ENCODE measurements at places on chromosomes 12 and 14.

- DNase-seq = peak; percentile 48
Observed at GRCh38 chr12:100688451-100688864, 106.1 kb upstream of the ANO4 start.

DNA sequence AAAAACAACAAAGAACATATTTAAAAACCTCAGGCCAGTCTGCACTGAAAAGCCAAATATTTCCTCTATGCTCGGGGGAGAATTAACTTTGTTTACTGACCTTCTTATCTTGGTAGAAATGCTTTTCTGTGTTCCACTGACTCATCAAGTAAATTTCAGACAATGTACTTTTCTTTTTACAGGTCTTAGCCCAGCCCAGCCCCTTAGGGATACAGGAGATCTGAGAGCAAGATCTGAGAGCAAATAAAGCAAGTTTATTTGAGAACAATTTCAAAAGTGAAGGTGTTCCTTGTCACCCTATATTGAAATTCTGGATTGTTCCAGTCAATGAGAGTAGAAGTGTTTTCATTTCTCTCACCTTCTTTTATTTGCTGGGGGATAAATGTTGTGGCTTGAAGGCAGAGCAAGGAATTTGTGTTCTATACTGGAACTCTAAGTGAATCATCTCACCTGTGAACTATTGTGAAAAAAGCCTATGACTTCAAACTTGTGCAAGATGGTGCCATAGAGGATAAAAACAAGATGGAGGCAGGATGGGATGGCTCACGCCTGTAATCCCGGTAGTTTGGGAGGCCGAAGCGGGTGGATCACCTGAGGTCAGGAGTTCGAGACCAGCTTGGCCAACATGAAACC, 7.9 kb upstream of the GPRC5A start:
- DNase-seq = peak; percentile 93

DNA sequence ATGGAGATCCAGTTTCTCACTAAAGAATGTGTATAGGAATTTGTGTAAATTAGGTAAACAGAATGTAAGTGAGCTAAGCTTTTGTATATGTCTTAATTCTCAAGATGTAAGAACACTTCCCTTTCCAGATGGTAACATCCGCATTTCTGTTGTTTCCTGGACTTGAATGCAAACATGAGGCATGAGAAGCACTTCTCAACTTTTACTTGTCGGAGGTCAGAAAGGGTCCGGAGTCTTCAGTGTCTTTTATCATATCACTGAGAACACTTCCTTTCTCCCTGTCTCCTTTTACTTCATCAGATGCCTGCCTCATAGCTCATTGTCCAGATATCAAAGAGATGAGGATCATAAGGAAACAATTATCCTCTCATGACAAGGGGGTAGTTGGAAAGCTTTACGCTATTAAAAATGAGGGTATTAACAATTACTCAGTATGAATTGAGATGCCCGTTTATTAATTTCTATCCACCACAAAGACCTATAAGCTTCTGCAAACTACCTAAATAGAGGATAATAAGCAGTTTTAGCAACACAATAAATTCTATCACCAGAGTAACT, 214.1 kb upstream of the FLRT2 start:
- no peak for DNase-seq

DNA sequence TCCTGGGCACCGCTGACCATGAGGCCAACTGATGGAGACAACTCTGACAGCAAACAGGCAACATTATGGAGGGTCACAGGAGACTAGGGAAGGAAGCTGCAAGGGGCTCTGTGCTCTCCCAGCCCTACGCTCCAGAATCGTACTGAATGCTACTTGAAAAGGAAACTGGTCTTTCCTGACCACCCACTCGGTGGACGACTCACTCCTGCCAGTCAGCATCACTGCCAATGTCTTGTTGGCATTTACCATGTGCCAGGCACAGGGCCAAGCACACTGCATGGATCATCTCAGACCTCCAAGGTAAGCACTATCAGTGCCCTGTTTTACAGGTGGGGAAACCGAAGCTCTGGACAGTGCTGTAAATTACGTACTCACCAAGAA, 38.0 kb downstream of the CCDC85C start:
- peak; percentile 34 for DNase-seq

GRCh38 chr14:71536015-71536740, 396.1 kb upstream of the RGS6 start:
- DNase-seq = peak; percentile 9

- DNase-seq = peak; percentile 4
Observed at GRCh38 chr12:2797721-2798418, 3.1 kb downstream of the FKBP4 start.

DNA sequence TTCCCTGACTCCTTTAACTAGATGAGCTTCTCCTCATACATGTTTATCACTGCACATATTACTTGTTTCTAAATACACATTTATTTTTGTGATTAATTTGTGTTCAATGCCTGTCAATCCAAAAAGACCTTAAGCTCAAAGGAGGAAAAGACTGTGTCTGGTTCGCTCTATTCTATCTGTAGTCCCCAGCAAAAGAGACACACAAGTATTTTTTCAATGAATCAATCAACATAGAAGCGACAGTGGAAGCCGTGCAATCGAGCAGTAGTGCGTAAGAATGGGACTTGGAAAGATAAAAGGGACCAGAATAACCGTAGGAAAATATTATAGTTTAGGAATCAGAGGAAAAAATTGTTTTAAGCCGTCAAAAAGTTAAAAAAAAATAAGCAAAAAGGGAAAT, 951 bp downstream of the WDHD1 start:
- no peak for DNase-seq

- no peak for DNase-seq
Observed at GRCh38 chr12:24233519-24234246, 284.2 kb upstream of the SOX5 start.

GRCh38 chr12:93853698-93854478, 176.7 kb downstream of the CRADD start:
- DNase-seq = no peak

DNA sequence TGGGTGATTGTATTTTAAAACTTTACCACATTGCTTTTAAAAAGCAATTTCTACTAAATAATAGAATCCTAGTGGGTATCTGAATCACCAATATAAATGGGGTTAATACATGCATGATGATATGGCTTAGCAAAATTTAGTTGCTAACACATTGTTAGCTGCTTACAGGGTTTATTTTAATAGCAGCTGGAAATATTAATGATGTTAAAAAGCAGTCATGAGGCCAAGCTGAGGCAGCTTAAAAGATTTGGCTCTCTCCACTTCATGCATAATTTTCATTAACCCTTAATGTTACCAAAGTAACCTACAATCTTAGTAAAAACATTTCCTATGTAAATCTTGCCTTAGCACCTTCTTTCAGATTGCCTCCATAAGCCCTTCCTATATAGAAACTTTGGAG, 49.2 kb upstream of the CNOT2 start:
- DNase-seq = no peak

GRCh38 chr12:121519227-121519626, 61.6 kb downstream of the KDM2B start:
- DNase-seq = no peak

GRCh38 chr12:45343269-45344051, 127.6 kb downstream of the ANO6 start:
- DNase-seq = peak; percentile 80

- no peak for DNase-seq
Observed at GRCh38 chr12:69106482-69107118, 132.8 kb upstream of the CPSF6 start.

DNA sequence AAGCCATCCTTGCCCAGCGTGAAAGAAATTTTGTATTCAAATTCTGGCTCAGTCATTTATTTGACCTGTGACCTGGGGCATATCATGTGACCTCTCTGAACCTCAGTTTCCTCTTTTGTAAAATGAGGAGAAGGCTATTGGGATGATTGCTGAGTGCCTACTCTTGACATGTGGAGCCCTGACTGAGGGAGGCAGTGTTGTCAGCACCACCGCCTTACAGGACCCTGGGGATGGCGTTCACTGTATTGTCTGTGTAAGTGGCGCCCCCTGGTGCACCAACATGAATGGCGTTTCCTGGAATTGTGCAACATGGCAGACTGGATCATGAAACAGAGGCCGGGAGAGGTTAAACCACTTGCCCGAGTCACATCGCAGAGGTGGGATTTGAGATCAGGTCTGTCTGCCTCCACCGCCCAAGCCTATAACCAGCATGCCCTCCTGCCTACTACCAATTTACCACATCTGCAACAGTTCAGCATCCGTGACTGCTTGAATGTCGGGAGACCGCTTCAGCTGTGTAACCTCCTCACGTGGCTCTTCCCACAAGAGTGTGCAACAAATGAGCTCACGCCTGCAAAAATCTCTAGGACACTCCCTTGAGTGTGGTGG, 20.1 kb upstream of the CCDC63 start:
- peak; percentile 75 for DNase-seq

GRCh38 chr14:62432955-62433354, 612.3 kb downstream of the KCNH5 start:
- no peak for DNase-seq

DNA sequence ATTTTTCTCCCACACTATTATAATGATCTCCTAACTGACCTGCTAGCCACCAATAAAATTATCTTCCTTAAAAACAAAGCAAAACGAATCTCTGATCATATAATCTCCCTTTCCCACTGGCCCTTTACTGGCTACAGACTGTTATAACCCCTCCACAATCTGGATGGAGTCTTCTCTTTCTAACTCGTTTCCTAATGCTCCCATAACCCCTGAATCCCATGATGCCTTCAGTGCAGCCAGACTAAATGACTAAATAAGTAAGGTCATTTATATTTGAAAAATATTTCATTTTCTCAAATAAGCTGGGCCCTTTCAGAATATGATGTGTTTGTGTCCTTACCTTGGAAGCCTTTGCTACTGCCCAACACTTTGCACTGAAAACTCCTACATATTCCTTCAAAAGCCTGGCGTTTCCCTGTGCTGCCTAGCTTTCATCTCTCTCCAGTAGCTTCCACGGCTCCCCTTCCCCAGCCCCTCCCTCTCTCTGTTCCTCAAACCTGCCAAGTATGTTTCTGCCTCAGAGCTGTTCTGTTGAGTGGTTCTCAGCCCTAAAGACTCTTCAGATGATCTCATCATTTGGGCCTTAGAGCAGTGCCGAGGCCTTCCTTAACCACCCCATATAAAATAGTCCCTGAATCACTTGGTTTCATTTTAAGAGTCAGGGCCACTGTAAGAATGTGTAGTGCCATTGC, 91.7 kb downstream of the MYRFL start:
- DNase-seq = peak; percentile 11

GRCh38 chr14:36582011-36582873, at the start of gene NKX2-8:
NKX2-8 (minus strand) TSS chr14:36582614; CDS start chr14:36582389, 225 bp downstream.
- DNase-seq = no peak

DNA sequence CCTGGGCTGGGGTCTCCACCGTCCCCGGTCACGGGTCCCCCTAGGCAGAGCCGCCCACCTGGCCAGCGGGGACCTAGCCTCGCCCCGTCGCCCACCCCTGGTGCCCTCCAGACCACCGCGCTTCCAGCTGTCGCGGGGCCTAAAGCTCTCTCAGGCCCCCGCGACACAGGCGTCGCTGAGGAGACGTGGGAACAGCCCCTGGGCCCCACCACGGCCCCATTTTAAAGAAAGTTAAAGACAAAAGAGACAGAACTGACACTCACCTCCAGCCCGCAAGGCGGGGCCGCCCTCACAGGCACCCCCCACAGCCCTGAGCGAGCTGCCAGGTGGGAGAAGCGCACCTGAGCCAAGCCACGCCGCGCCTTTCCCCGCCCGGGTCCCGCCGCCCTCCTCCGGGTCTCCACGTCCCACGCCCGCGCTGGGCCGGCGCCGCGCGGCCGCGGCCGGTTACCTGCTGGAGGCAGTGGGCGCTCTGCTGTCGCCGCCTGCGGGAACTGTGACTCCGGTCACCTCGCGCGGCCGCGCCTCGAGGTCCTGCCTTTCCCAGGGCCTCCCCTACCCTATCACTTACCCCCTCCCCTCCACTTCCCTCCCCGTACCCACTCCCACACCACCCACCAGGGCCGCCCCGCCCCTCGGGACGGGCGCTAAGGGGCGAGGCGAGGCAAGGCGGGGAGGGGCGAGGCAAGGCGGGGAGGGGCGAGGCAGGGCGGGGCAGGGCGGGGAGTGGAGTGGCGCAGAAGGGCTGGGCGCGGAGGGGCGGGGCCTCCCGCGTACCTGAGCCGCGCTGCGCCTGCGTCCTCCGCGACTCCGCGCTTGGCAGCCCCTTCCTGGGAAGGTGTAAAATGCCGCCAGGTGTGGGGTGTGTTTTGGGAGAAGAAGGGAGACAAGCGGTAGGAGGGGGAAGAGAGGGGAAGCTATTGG, 31.2 kb downstream of the TC2N start:
- no peak for DNase-seq

- DNase-seq = no peak
Observed at GRCh38 chr14:103529383-103530365, 678 bp downstream of the TRMT61A start.

- DNase-seq = peak; percentile 35
Observed at GRCh38 chr14:63375769-63376168, 57.0 kb upstream of the GPHB5 start.

DNA sequence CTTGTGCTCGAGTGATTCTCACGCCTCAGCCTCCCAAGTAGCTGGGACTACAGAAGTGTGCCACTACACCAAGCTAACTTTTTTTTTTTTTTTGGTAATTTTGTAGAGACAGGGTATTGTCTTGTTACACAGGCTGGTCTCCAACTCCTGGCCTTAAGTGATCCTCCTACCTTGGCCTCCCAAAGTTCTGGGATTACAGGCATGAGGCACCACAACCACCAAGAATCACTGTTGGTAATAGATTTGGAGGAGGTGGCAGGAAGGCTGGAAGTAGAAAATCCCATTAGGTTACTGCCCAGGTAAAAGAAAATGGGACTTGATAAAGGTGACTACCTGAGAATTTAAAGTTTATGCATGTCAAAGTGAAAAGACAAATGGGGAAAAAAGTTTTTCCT, 1.4 kb upstream of the CDCA4 start:
- DNase-seq = peak; percentile 29

GRCh38 chr14:52429451-52429850, 115.3 kb downstream of the PTGER2 start:
- DNase-seq = no peak

DNA sequence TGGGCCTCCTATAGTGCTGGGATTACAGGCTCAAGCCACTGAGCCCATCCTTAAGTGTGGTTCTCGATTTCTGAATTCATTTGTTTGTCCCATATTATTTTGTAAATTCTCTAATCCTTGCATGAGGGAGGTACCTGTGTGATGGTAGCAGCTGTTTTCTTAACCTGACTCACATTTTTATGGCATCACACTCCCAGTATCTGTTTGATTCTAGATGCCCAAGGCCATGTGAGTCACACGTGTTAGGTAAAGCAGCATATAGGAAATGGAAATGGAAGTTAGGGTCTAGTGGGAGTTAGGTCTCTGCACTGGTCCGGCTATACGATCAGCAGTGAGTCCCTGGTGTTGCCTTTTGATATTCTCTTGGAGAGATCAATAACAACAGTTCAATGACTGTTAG, 198.1 kb downstream of the ERC1 start:
- peak; percentile 54 for DNase-seq

DNA sequence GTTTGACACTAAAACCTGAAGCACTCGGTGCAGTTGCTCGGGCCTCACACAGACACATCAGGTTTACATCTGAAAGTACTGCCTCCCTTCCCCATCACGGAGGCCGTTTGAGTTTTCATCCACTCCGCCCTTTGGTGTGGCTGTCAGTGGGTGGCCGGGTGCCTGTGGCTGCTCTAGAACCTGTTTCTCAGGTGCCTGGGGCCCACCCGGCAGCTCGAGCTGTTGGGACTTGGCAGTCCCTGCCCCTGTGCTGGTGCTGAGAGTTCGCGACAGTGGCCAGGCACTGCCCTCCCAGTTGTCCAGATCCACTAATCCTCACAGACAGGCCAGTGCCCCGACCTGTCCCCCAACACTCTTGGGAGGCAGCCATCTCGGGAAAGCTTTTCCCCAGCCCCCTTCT, 22.4 kb downstream of the XRCC3 start:
- no peak for DNase-seq
